ENCODE measurements at places on chromosomes 5 and 9. TPM values are rescaled to one million over a fixed set of nuclear protein-coding genes. Genes with fewer than 3 reads are reported as not detected.

- peak; percentile 45 for DNase-seq
Measured at GRCh38 chr9:127835991-127836516, 18.4 kb downstream of the ENG start.

GRCh38 chr5:6724321-6724929, 11.2 kb downstream of the TENT4A start:
- no peak for DNase-seq

DNA sequence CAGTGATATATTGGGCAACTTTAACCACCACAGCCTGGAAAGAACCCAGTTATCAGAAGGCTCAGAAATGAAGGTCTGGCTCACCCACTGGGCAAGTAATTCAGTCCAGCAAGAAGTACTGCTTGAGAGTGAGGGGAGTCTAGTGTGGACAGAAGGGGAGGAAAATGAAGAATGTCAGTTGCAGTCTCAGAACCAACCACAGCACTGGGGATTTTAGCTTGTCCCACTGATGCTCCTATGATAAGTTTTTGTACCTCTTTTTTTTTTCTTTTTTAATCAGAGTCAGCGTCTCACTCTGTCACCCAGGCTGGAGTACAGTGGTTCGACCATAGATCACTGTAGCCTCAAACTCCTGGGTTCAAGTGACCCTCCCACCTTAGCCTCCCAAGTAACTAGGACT, 9.4 kb upstream of the CD72 start:
- no peak for DNase-seq

GRCh38 chr9:109619310-109619709, 121.2 kb upstream of the PTPN3 start:
- no peak for DNase-seq

- DNase-seq: no peak
Measured at GRCh38 chr5:128626536-128627090, 88.6 kb upstream of the FBN2 start.

- DNase-seq: no peak
Measured at GRCh38 chr9:121612511-121612998, 38.9 kb upstream of the DAB2IP start.

DNA sequence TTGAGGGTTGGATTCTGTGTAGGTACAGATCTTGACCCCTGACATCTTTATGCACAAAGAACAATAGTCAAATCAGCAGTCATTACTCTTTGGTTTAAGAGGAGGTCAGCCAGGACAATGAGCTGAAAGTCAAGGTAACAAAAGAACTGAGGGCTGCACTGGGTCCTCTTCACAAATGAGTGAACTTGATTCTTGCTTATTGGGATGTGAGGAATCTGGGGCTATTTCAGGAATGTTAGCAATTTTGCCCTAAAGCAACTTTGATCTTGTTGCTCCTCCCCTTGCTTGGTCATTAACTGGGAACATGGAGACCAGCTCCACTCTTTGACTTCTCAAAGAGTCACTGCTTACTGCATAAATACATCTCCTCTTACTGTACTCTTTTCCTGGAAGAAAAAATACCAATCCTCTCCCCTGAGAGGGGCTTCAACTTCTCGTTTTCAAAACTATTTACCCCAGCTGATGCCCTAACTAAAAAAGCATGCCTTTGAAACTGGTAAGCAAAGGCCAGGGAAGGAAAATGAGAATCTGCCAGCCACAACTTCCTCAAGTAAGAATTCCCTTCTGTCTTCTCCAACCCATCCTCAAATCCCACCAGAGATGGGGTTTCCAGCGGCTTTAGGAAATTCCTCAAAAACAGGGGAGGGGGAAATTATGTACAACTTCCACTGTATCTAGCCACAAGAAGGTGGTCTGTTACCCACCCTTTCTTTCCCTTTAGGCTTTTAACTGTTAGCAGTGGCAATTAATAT, 368.3 kb downstream of the ENC1 start:
- DNase-seq: no peak

DNA sequence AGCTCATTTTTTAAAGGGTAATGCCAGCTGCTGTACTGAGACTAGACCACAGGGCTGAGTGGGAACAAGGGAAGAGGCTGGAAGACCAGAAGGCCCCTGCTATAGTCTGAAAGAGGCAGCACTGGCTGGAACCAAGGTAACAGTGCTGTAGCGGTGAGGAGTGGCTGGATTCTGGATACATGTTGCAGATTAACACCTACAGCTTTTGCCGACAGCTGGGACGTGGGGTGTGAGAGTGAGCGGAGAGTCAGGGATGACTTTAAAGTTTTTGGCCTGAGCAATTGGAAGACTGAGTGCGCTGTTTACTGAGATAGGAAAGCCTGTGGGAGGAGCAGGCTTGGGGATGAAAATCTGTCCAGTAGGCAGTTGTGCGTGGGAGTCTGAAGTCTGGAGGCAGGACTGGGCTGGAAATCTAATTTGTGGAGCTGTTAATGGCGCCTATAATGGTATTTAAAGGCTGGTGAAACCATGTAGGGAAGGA, 26.5 kb downstream of the AQP7 start:
- no peak for DNase-seq

DNA sequence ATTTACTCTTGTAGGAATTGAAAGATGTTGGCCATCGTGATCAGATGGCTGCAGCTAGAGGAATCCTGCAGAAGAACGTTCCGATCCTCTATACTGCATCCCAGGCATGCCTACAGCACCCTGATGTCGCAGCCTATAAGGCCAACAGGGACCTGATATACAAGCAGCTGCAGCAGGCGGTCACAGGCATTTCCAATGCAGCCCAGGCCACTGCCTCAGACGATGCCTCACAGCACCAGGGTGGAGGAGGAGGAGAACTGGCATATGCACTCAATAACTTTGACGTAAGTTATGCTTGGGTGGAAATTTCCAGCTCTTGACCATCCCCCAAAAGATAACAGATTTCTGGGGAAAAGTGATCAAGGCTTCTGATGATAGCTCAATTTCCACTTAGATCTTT, 50.6 kb downstream of the LRRTM2 start:
- no peak for DNase-seq

DNA sequence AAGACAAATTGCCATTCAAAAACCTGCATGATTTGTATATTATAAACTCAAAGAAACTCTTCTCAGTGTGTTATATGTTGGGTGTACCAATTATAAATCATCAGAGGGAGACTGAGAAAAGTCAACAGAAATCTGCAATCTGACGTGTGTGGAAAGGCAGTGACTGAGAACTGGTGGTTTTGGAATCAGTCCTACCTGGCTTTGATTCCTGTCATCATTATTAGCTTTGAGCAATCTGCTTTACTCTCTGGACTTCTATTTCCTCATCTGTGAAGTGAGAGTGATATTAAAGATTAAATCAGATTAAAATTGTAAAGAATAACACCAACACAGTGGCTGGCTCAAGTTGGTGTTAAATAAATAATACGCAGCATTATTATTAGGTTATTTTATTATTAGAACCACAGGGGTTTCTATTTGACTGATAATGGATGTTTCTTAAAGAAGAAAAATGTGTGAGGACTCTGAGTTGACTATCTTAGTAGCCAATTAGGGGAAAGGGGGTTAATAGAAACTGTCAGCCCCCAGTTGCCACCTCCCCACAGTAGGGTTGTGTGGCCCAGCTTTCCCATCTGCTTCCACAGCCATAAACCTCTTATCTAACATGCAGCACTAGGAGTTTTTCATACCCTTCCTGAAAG, 59.6 kb downstream of the SNCAIP start:
- no peak for DNase-seq

- DNase-seq: no peak
Measured at GRCh38 chr9:130266236-130267098, 907 bp downstream of the HMCN2 start.

- no peak for DNase-seq
Measured at GRCh38 chr5:124849774-124850173, 103.3 kb upstream of the ZNF608 start.

DNA sequence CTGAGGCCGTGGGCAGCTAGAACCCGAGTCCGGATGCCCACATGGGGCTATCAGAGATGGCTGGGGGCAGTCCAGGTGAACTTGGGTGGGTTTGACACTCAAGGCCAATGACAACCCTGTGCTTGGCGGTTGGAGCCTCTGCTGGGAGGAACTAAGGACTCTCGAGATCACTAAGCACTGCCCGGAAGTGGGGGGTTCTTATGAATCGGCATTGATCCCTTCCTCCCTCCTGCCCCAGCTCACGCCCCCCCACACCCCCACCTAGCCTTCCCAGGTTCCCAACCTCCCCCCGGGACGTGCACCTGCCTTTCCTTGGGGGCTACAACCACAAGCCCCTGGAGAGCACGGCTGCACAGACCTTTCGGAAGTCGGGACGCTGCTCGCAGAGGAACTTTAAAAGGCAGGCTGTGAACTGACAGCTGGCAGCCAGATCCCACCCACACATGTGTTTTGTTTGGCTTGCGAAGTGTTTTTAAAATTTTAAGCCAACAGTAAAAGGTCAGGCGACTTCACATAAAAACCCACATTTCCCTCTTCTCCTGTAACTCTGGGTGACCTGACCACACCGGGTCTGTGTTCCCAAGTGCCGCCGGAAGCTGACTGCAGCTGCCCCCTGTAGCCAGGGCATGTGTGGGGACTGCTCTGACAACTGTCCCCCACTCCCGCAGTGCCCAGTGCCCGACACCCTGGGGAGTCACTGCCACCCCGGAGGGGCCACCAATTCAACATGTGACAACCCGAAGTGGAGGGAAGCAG, 5.1 kb upstream of the RALGDS start:
- DNase-seq: no peak

GRCh38 chr9:83451308-83451707, 86.9 kb downstream of the FRMD3 start:
- DNase-seq: no peak

GRCh38 chr5:42467572-42467971, 44.3 kb downstream of the GHR start:
- no peak for DNase-seq

- DNase-seq: no peak
Measured at GRCh38 chr5:125877248-125877647, 546.0 kb upstream of the GRAMD2B start.

GRCh38 chr9:86794391-86795046, 152.8 kb downstream of the GAS1 start:
- DNase-seq: no peak

- no peak for DNase-seq
Measured at GRCh38 chr5:169139480-169140050, 161.4 kb downstream of the SLIT3 start.

GRCh38 chr5:75566710-75567309, 44.4 kb upstream of the ANKDD1B start:
- DNase-seq: no peak

DNA sequence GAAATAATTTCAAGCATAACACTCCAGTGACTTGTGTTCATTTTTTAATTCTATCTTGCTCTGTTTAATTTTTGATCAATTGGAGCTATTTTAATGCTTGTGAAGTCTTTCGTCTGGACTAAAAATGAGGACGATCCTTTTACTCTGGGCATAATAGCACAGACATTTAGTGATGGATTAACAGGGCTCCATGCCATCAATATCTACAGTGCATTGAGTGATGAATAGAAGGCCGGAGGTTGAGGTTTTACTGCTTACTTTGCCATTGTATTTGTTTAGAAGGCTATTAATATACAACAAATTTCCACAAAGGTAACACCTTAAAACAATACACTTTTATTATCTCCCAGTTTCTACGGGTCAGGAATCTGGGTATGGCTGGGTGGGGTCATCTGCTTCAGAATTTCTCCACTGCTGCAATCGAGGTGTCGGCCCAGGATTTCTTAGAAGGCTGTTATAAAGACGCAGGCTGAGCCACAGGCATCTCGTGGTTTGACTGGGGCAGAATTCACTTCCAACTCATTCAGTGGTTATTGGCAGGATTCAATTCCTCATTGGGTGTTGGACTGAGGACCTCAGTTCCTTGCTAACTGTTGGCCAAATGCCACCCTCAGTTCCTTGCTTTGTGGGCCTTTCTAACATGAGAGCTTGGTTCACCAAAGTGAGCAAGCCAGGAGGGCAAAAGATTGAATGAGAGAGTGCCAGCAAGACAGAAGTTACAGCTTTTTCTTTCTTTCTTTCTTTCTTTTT, 265.4 kb upstream of the VLDLR start:
- DNase-seq: no peak

DNA sequence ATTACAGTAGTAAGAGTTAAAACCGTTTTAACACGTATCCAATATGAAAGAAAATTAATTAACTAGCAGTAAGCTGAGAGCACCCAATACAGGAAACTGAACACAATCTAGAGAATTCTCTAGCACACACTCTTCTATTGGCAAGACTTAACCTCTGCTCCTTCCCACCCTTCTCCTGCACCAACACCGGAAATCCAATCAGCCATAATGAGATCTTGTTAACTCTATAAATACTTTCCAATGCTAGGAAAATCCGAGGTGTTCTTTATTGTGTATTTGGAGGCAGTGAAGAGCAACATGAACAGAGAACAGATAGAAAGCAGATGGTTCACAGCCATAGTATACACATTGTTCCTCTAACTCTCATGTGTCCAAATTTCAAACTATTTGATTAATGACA, 591.7 kb downstream of the CETN3 start:
- no peak for DNase-seq

- no peak for DNase-seq
Measured at GRCh38 chr5:134887593-134888159, 13.5 kb downstream of the TXNDC15 start.

GRCh38 chr5:98777295-98777694, 3.8 kb downstream of the RGMB start:
- DNase-seq: no peak

GRCh38 chr5:146336197-146336596, 2.4 kb upstream of the POU4F3 start:
- DNase-seq: no peak

DNA sequence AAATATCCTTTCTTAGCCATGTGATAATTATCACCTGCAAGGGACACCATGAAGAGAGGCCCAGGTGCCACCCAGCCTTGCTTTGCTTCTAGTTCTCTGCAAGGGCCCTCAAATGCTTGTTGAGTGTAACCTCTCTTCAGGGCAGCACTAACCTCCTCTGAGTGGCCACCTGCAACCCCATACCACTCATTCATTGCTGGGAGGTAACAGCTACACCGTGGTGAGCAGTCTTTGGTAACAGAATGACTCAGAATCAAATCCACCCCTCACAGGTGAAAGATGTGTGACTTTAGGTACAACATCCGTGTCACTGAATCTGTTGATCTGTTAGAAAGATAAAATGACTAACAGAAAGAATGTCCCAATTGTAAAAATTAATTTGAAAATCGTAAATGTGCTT, 365.1 kb upstream of the TRPC7 start:
- no peak for DNase-seq

- DNase-seq: no peak
Measured at GRCh38 chr5:83583859-83584258, 112.3 kb downstream of the VCAN start.

- no peak for DNase-seq
Measured at GRCh38 chr5:72653586-72653985, 146.4 kb upstream of the ZNF366 start.

GRCh38 chr5:149379177-149379761, at the start of gene IL17B:
TSS of gene IL17B (minus strand) at chr5:149379292. CDS start at chr5:149379225, 67 bp downstream.
- DNase-seq: no peak

Gene SPINK6
- total RNA-seq: not detected

Gene LRRC19
- not detected for total RNA-seq

Gene RLN2
- total RNA-seq: not detected

Gene C6
- 18.8 TPM for total RNA-seq

Gene MTMR12
- 37.2 TPM for total RNA-seq

Gene PCDHB9
- total RNA-seq: 4.6 TPM

Gene PCDHGA6
- total RNA-seq: 7.4 TPM

Gene FRRS1L
- 3.9 TPM for total RNA-seq

Gene F12
- total RNA-seq: not detected

Gene RNF14
- 48.0 TPM for total RNA-seq

Gene TAF9
- total RNA-seq: 40.9 TPM

Gene MYMK
- 8.3 TPM for total RNA-seq

Gene SLC25A2
- total RNA-seq: 0.42 TPM

Gene TTC16
- total RNA-seq: not detected
